Stimulated activated CD8-positive, alpha-beta memory T cell treated with anti-CD3 and anti-CD28 coated beads, Interleukin-7, amount 100 ng/mL, for 48 hours (primary cell): ENCODE measurements at places on chromosomes 11 and 22.

GRCh38 chr11:11568651-11569229 lies 53.1 kb downstream of the GALNT18 start:
- no peak for DNase-seq

DNA sequence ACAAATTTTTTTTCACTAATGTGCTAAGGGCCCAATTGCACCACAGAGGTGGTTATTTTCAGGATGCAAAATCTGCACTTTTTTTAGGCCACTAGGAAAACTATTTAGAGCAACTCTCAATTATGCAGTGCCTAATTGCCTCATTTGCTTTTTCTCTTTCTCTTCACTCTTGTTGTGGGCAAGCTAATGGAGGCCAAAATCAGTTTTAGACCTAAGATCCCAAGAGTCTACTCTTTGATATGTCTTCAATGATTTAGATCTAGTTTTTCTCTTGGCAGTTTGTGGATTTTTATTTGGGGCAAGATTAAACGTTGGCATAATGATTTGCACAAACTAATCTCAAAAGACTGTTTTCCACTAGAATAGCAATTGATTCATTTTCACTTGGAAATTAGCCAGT lies 1996.9 kb downstream of the LRRC4C start:
- DNase-seq = no peak

DNA sequence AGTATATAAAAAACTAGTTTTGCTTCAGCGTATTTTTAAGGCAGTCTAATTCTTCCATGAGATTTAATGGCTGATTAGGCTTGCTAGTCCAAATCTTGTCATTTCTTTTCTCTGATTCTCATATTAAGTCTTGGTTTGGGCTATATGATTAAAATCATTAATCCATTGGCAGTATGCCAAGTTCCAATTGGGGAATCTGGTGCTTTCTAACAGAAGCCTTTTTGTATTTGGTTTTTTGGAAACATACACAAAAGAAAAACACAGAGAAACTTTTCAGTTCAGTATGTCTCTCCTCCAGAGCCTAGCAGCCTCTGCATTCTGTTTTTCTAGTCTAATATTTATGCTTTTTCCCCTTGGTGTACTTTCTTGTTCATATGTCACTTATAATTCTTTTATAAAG lies 37.9 kb downstream of the SWAP70 start:
- DNase-seq = no peak

- no peak for DNase-seq
Observed at GRCh38 chr22:22616636-22617035, 27.8 kb upstream of the GGTLC2 start.
